Natural killer cell (primary cell): ENCODE measurements at places on chromosomes 12 and 14. TPM values are rescaled to one million over a fixed set of nuclear protein-coding genes. Genes with fewer than 3 reads are reported as not detected.

Gene KRT73
- 12.4 TPM for total RNA-seq

Gene PTCSC3
- not detected for total RNA-seq

Gene SLC41A2
- total RNA-seq = 3.5 TPM

Gene SUOX
- total RNA-seq = 14.6 TPM

Gene KRT79
- total RNA-seq = not detected

Gene LRRIQ1
- not detected for total RNA-seq

Gene LRFN5
- not detected for total RNA-seq

Gene CPNE6
- total RNA-seq = not detected

Gene CBLN3
- 0.75 TPM for total RNA-seq

Gene MYF5
- not detected for total RNA-seq

Gene NKX2-1
- total RNA-seq = not detected

Gene RARG
- 27.5 TPM for total RNA-seq

Gene PITPNM2
- total RNA-seq = 94.6 TPM

Gene NOVA1
- total RNA-seq = not detected

Gene RGS6
- total RNA-seq = not detected

Gene B3GNT4
- 0.68 TPM for total RNA-seq

Gene SLIRP
- 29.5 TPM for total RNA-seq

Gene NUAK1
- total RNA-seq = 1.4 TPM

Gene CFAP251
- 0.80 TPM for total RNA-seq

Gene NEUROD4
- not detected for total RNA-seq

Gene SAMD15
- total RNA-seq = 0.09 TPM

Gene GCH1
- 71.5 TPM for total RNA-seq

Gene ANKRD33
- not detected for total RNA-seq

Gene RDH16
- 2.3 TPM for total RNA-seq

Gene HCAR2
- 8.5 TPM for total RNA-seq

Gene SERPINA6
- total RNA-seq = not detected

Gene AMIGO2
- total RNA-seq = 9.9 TPM

Gene LALBA
- not detected for total RNA-seq

Gene CDKN1B
- total RNA-seq = 130 TPM

Gene PRIMA1
- total RNA-seq = not detected

Gene FOXG1
- total RNA-seq = not detected

Gene SAMD4A
- 1.4 TPM for total RNA-seq

Gene ARHGEF25
- 3.1 TPM for total RNA-seq

Gene VRTN
- total RNA-seq = not detected

Gene KRT71
- not detected for total RNA-seq

Gene GAPDH
- 606 TPM for total RNA-seq

Gene GZMB
- 1,565 TPM for total RNA-seq

Gene GPR135
- 1.8 TPM for total RNA-seq

Gene SLC25A21
- total RNA-seq = not detected

Gene LPAR5
- 10.0 TPM for total RNA-seq

Gene ARMH4
- not detected for total RNA-seq

Gene CLEC4A
- total RNA-seq = 1.7 TPM

Gene BATF
- 21.4 TPM for total RNA-seq

Gene TSPAN19
- not detected for total RNA-seq

Gene SLC39A5
- 1.4 TPM for total RNA-seq
